IPS-NIHi11 (cell line): ENCODE measurements at places on chromosomes 7 and 10.

DNA sequence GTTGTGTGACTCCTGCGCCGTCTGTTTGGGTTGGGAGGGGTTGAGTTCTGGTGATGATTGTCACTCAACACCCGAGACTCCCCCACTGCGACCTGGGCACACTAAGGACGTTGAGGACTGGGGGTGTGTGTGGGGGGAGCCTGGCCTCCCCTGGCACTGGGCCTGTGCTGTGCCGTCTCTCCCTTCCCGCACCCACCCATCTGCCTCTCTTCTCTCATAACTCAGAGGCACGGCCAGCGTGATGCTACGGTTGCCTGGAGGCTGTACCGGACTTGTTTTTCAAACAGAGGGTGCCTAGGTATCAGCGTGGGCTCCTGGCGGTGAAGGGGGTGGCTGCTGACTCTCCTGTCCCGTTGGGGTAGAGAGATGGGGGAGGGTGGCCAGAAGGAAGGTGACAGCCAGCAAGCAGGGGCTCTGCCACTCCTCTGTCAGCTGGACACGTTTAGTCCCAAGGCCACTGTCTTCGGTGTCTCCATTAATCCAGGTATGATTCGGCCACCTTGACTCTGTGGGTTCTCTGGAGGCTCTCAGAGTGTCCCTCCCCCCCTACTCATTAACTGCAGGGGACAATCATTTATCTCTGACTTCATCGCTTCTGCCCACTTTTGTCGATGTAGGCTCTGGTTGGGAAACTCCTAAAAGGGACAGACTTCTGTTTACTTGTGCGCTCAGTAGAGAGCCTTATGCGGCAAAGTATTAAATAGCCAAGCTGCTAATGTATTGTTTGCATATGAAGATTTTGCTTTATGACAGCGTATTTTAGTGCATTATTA lies 56.5 kb upstream of the PFKFB3 start:
- DNase-seq: no peak

GRCh38 chr10:88012641-88013040 lies 149.2 kb downstream of the PTEN start:
- DNase-seq: no peak

DNA sequence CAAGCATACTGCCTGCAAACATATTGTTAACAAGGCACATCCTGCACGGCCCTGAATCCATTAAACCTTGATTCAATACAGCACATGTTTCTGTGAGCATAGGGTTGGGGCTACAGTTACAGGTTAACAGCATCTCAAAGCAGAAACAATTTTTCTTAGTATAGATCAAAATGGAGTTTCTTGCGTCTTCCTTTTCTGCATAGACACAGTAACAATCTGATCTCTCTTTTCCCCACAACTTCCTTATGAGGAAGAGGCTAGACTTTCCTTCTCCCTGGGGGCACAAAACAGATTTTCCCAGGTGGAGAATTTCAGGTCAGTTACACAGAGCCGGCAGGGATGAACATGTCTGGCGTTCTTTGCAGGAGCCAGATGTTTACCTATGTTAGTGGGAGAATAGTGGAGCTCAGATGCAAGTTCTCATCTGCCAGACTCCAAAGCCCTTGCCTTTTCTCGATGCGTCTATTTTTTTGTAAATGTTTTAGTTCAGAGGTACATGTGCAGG lies 37.5 kb upstream of the PFKFB3 start:
- DNase-seq: no peak

- DNase-seq: peak; percentile 58
Observed at GRCh38 chr7:2082139-2082998, 150.4 kb downstream of the MAD1L1 start.

- no peak for DNase-seq
Observed at GRCh38 chr7:4269746-4270145, 412.3 kb upstream of the FOXK1 start.

GRCh38 chr10:71475243-71475871 lies 78.6 kb downstream of the CDH23 start:
- DNase-seq: peak; percentile 85
